ENCODE measurements at places on chromosomes 2 and 18. TPM values are rescaled to one million over a fixed set of nuclear protein-coding genes. Genes with fewer than 3 reads are reported as not detected.
A peak's percentile ranks its signal among the peaks of the same experiment; 100 is the strongest.

DNA sequence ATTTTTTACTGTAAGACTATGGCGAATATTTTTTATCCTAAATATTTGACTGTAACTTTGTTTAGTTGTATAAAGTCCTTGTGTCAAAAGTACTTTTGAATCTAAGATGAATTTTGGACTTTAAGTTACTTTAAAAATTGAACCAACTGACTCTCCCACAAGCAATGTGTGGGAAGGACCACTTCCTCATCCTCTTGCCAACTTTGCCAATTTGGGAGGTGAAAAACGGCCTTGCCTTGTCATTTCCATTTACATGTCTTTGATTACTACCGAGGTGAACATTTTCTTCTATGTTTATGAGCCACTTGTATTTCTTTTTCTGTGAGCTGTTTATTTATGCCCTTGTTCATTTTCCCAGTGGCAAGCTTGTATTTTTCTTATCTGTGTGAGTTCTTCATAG, 12.8 kb upstream of the MSGN1 start:
- H3K4me3 ChIP-seq: no peak overlapping the region
- no peaks in the 10 kb centered on the region for H3K36me3 ChIP-seq
- H3K27me3 ChIP-seq: no peaks in the 10 kb centered on the region
- H3K27ac ChIP-seq: peak overlapping the region; percentile 30
- peaks cover 52% of the 10 kb centered on the region for H3K4me1 ChIP-seq

The PLGLB2 gene
- total RNA-seq: 6.2 TPM

DNA sequence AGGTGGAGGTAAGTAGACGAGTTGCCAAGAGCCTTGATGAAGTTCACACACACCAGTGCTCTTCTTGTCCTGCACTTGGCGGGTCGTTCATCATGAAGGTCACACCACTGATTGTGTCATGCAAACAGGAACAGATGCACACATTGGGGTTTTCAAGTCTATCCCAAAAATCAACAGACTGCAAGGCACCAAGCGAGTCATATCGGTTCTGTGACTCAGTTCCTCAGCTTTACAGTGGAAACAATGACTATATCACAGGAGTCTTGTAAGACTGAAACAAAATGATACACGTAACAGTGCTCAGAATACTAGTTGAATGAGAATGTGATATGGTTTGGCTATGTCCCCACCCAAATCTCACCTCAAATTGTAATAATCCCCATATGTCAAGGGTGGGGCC, 526.9 kb upstream of the ID2 start:
- no peaks in the 10 kb centered on the region for H3K36me3 ChIP-seq
- no peaks in the 10 kb centered on the region for H3K4me1 ChIP-seq
- DNase-seq: no peak
- H3K27me3 ChIP-seq: no peaks in the 10 kb centered on the region

The SERPINB3 gene
- not detected for total RNA-seq
